Omental fat pad (tissue), 4 donors: ENCODE measurements at places on chromosomes 12 and 14. TPM values are rescaled to one million over a fixed set of nuclear protein-coding genes. Genes with fewer than 3 reads are reported as not detected.

The PUS7L gene
- total RNA-seq: 9.8 TPM

The AKAP6 gene
- total RNA-seq: 8.7 TPM

The TXNRD1 gene
- 170 TPM for total RNA-seq

The NYNRIN gene
- total RNA-seq: 24.9 TPM

The LMNTD1 gene
- not detected for total RNA-seq

The RASSF8 gene
- 53.1 TPM for total RNA-seq

The USP44 gene
- total RNA-seq: 4.3 TPM

The IKBIP gene
- total RNA-seq: 18.7 TPM

The PLEK2 gene
- total RNA-seq: 1.8 TPM

The PROX2 gene
- total RNA-seq: not detected
